ENCODE measurements at places on chromosomes 2 and 18.

- no peak for DNase-seq
These were observed 100.6 kb downstream of the CDK15 start for GRCh38 chr2:201906777-201907562.

DNA sequence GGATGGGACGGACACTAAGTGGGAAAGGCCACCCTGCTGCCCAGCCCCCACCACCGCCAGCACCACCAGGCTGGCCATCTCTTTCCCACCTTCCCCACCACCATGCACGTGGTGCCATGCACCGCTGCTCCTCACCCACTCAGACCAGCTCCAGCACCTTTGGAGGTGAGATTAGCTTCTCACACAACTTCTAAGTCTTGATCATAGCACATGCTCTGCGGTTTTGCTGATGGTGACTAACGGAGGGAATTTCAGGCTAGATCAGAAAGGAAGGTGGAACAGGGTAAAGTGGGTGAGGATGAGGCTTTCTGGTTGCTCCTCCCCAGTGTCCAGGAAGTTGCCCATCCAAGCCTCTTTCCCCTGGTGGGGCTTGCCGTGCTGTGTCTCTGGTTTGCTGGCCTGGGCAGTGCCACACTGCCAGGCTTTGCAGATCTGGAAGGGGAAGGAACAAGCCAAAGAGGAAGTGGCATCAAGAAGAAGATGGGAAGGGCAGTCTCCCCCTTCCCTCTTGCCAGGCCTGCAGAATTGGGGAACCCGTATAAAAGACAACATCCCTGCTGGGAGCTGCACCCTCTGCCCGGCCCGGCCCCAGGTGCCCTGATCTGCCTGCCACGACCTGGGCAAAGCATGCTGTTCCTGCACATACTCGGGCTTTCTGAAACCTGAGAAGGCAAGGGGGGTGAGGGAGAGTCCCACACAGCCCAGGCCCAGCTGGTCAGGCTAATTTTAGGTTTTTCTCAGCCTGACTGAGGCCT, 44.3 kb upstream of the CAB39 start:
- DNase-seq = no peak

DNA sequence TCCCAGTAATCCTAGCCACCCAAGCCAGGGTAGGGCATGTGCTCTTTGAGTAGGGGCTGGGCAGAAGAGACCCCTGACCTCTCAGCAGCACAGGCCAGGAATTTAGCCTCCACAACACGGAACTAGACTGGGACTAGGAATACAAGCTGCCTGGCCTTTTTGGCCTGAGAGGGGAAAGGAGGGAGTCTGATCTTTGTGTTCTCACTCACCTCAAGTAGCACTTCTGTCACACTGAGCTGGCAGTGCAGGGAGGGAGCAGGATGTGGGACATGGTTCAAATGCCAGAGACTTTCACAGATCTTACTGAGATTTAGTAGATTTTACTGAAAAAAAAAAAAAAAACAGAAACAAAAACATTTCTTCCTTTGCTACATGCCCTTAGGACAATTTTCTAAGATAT, 395.2 kb downstream of the CMPK2 start:
- DNase-seq = no peak

GRCh38 chr18:424071-424661, 76.3 kb downstream of the COLEC12 start:
- DNase-seq = no peak

GRCh38 chr2:5026571-5027234, 665.5 kb upstream of the SOX11 start:
- DNase-seq = no peak

- peak; percentile 74 for DNase-seq
These were observed 9.2 kb downstream of the PTMA start for GRCh38 chr2:231717281-231718171.

- no peak for DNase-seq
These were observed 54.6 kb downstream of the ANKRD44 start for GRCh38 chr2:197256021-197256420.

DNA sequence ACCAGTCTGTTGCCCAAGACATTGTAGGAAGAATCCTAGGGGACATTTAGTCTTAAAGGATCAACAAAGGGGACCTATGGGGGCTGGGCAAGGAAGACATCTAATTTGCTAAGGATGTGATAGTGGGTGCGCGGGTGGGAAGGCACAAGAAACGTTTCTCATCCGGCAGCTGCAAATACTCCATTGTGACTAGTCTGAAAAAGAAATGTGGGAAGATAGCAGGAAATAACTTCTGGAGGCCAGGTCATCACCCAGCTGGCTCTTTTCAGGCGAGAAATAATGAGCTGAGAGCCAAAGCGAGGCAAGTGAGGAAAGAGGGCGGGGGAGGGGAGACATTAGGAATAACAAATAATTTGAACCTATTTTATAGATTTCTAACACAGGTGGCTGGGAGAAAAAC, 70.3 kb upstream of the NCK2 start:
- DNase-seq = no peak

- no peak for DNase-seq
These were observed 92.7 kb downstream of the PIK3C3 start for GRCh38 chr18:42047721-42048120.

DNA sequence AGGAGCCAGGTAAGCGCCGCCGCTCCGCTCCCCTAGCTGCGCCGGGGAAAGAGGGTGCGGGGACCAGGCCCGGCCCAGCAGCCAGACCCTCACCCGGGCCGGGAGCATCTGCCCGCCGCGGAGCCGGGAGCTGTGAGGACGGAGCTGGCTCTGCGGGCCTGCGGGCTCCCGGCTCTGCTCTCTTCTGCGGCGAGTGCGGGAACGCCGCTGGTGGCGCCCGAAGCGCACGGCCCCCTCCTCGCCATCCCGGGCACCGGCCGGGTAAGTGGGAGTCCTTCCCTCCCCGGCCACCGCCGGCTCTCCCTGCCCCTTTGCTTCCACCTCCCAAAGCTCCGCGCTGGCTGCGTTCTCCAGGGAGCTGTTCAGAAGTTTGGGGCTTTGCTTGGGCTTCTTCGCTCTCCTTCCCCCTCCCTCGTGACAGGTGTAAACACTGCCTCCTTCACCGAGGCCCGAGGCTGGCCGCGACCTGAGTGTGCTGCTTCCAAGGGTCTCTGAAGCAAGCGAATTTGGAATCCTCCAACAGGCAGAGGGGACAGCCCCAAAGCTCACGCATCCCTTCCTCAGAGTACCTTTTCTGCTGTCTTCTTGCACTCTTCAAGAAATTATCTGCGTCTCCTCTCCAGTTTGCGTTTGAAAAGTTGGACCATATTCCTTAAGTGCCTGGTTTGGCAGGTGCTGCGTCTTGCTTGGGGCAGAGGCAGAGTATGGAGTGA, 632 bp downstream of the AFTPH start:
- DNase-seq = no peak

- DNase-seq = no peak
These were observed 49.1 kb downstream of the MYO7B start for GRCh38 chr2:127584516-127585033.

GRCh38 chr2:152344579-152345195, 9.7 kb downstream of the FMNL2 start:
- DNase-seq = no peak

- DNase-seq = no peak
These were observed 421.4 kb upstream of the RGPD4 start for GRCh38 chr2:107405261-107405660.

- peak; percentile 17 for DNase-seq
These were observed 15.6 kb upstream of the ASAP2 start for GRCh38 chr2:9191041-9191481.

DNA sequence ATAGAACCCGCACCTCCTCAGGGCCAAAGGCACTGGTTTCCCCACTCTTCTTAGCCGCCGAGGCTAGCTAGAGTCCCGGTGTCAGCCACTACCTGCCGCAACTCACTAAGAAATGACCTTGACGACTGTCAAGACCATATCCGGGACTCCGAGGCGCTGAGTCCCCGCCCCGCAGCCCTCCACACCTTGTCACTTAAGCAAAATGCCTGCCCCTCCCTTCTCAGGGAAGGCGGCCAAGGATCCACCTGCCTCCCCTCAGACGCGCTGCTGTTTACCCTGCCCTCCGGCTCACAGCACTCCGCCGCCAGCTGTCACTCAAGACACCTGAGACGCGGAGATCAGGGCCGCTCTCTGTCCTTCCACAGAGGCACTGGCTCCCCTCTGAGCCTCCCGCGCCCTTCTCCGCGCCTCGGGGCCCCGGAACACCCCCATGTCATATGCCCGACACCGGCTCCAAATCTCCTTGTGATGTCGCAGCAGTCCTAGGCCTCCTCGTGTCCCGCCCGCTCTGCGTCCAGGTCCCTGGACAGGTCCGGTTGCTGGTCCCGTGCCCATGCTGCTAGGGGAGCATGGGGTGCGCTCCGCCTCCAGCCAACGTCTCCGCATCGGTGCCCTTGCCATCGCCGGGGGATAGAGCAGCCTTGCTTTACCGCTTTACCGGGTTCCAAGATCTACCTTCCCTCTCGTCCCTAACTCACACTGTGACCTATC, 32.5 kb upstream of the REG3G start:
- DNase-seq = no peak

DNA sequence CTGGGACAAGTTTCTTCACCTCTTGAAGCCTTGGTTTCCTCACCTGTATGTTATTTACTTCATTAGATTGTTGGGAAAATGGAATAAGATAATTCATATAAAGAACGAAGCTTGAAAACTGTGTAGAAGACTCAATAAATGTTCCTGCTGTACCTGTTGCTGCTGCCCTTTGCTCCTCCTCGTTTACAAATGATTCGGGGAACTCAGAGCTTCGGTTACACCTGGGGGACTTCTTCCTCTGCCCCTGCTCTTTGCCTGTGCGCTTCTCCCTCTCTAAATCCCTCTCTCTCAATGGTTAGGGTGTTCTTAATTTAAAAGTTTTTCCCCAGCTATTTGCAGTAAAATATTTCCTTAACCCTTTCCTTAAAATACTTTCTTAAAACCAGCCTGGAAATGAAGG, 3.3 kb upstream of the RMDN2 start:
- no peak for DNase-seq

DNA sequence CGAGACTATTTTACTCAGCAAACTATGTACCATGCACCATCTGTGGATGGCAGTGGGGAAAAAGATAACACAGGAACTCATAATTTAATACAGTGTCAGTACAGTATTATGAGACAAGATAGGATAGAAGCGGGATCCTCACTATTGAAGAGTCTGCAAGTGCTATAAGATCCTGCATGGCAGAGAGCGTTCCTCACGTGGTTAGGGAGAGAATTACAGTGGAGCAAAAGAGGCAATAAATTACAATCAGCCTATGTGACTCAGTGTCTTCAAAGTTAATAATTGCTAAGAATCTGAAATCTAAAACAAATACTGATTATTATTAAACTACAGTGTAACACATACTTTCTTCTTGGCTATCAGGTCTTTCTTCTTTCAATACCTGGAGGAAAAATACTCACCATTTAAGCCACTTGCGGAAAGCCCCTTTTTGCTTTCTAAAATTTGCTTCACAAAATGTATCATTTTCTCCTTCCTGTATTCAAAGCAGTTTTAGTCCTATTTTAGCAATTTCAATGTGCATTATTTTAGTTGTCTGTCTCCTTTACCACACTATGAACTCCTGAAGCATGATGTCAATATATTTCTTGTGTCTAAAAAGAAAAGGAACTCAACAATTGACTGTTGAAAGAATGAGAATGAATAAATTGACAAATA, 342.9 kb downstream of the SPAG16 start:
- DNase-seq = no peak

DNA sequence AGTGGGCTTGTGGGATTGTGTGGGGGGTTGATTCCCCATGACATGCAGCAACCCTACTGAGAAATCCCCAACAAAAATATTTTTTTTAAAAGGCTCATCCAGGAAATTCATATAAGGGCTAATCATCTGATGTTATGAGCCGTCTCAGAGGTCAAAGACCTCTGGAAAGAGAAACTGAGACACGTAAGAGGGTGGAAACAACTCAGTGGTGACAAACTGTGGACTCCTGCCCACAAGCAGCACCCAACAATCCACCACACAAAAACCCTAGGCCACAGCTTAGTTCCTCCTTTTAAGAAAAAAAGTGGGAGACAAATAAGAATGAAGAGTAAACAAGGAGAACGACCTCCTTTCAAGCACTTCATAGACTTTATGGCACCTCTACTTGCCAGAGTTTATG, 1096.1 kb upstream of the NRXN1 start:
- DNase-seq = no peak

Data from NCI-H2107 (cell line).